T-helper 22 cell (primary cell): ENCODE measurements at places on chromosomes 5 and 9.

DNA sequence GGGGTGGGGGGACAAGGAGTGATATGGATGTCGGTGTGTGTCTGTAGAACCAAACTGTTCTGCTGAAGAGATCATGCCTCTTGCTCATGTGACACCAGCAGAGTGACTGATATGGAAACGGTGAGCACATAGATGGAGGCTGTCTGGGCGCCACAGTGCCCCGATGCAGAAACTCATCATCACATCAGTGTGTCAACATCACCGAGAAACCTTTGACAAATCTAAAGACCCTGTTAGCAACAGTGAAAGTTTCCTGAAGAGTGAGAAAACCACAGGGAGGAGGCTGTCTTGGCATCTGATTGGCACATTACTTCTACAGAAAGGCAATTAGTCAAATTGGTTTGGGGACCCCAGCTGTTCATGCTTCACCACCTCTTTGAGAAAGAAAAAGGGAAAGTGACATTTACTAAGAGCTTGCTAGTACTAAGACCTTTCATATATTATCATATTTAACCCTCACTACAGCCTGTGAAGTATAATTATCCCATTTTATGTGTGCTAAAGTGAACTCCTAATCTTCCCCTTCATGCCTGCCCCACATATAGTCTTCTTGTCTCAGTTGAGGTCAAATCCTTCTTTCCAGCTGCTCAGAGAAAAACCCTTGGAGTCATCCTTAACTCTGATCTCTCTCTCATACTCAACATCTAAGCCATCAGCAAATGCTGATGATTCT is 25.6 kb downstream of the CSF2 start:
- DNase-seq, result no peak

DNA sequence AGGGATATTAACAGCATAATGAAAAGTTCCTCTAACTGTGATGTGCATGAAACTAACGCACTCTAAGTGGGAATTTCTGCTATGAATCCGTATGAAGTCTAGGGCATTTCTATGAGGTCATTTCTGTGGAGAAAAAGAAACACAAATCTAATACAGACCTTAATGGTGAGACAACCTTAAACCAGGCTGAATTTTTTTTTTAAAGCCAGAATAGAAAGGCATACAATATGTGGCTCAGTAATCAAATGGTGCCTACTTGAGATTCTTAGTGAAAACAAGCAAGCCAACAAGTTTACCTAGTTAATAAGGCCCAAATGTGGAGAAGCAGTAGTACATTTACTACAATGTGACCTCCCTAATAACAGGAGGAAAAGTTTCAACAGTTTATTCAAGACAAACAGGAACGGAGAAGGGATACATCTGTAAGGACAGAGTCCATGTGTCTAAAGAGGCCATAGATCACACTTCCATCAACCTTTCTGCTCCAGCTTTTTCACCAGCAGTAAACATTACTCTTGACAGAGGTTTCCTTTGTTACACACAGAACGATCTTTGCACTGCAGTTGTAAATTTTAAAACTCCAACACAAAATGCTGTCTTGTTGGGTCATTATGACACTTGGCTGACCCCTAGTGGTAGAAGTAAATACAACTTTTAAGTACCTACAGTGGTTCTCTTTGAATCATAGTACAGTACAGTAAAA is 26.2 kb downstream of the CARNMT1 start:
- no peak for DNase-seq

GRCh38 chr5:485946-486491 is 38.2 kb downstream of the SLC9A3 start:
- DNase-seq, result no peak

GRCh38 chr5:122473138-122473843 is 161.3 kb downstream of the SNCAIP start:
- no peak for DNase-seq

DNA sequence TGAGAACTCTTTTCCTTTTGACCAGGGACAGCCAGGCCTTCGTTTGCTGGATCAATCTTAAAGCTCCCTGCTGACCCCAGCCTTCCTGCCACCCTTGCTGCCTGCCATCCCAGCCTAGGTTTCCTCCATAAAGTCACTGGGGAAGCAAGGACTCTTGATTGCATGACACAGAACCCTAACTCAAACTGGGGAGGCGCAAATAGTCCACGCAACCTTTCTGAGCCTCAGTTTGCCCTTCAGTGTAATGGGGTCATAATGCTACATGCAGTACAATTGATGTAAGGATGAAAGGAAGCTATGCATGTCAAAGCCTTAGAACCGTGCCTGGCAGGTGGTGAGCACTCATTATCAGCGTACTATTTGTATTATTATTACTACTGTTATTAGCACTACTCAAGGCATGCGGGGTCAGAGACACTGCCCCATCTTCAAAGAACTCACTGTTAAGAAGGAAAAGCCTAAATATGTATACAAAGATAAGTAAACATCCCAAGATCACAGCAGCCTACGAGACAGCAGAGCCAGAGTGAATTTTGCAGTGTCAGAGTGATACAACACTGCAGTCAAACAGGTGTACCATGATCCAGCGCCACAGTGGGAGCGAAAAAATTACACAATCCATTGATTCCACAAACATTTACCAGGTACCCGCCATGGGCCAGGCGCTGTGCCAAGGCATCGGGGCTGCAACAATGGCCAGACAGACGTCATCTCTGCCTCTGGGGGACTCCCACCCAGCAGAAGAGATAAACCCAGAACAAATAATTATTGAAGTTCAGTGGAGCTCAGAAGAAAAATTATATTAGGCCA is 16.9 kb upstream of the CPLX2 start:
- no peak for DNase-seq

DNA sequence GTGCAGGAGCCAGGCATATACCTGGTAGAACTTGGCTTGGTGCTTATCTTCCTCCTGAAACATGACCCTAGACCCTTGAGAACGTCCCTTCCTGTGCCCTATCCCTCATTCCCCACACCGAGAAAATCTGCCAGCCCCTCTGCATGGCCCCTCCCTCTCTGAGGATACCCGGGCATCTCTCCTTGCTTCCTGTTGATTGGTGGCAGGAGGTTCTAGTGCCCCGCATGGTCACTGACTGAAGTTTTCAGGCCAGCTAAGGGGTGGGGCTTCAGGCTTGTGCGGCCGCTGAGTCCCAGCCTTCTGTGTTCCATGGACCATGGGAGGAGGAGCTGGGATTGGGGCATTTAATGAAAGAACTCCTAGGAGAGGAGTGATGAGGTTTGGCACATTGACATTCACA is 22.8 kb downstream of the IGIP start:
- no peak for DNase-seq

GRCh38 chr9:69089082-69089481 is 53.5 kb downstream of the FXN start:
- DNase-seq, result no peak

- no peak for DNase-seq
Measured at GRCh38 chr5:146645342-146645741, 129.4 kb upstream of the GPR151 start.

DNA sequence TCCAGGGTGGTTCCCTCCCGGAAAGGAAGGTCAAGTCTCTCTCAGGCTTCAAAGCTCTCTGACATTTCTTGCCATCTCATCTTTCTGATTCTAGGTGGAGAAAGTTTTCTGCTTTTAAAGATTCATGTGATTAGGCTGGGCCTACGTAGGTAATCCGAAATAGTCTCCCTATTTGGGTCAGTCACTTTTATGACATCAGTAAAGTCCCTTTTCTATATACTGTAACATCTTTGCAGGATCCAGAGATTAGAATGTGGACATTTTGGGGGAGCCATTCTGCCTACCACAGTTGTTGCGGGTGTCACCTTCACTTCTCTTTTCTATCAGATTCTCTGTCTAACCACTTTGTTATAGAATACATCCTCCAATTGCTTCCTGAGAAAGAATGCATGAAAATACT is 1.9 kb upstream of the RNF180 start:
- DNase-seq, result no peak

GRCh38 chr5:173859408-173860159 is 28.6 kb upstream of the CPEB4 start:
- DNase-seq, result no peak

GRCh38 chr9:69036799-69037198 is 1.2 kb downstream of the FXN start:
- no peak for DNase-seq

GRCh38 chr9:132401824-132402223 is 4.8 kb downstream of the TTF1 start:
- DNase-seq, result no peak

DNA sequence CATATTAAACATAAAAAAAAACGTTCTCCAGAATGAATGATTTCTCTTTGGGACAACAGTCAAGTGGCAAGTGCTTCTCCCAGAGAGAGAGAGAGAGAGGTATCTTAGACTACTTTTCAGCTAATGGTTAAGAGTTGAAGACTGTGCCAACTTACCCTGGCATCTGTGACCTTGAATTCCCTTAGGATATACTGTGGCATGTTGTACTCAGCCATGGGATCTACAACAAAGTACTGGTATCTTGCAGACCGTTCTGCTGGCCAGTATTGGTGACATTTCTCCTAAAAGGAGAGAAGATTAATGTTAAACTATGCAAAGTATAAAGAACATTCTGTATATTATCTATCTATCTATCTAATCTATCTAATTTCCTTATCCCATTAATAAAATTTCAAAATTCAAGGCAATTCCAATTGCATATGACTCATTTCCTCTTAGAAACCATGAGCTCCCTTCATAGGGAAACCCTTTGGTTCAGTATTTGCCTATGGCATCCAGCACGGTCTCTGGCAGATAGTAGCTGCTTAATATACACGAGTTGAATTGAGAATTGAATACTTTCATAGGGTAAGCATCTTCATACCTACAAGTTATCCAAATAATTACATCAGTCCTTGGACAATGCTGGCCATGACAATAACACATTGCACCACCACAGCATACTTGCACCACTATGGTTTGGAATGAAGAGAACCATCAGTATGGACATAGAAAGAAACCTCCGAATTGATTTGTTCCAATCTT is 539.4 kb upstream of the DMAC1 start:
- no peak for DNase-seq

- DNase-seq, result no peak
Measured at GRCh38 chr5:6544561-6544935, 88.3 kb downstream of the NSUN2 start.

DNA sequence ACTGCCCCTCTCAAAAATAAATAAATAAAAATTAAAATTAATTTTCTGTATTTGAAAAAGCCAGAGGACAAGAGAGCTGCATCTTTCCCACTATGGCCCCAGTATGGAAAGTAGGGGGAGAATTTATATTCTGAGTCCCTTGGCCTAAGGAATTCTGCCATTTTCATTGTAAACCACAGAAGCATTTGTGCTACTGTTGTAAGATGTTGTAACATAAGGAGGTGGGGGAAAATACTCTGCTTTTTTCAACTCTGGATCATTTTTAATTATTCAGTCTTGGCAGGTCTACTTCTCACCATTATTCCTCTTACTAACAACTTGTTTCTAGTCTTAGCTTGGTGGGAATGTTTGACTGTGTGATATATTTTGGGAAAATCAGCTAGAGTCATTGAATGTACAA is 52.3 kb upstream of the APC start:
- no peak for DNase-seq

DNA sequence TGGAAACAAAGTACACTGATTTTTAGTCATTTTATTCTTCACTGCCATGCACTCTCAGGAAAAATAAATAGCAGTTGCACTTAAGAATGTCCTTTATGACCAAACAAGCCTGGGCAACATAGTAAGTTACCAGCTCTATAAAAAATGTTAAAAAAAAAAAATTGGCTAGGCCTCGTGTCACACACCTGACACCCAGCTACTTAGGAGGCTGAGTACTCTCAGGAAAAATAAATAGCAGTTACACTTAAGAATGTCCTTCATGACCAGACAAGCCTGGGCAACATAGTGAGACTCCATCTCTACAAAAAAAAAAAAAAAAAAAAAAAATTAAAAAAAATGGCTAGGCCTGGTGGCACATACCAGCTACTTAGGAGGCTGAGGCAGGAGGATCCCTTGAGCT is 304.6 kb downstream of the SLCO4C1 start:
- DNase-seq, result no peak

DNA sequence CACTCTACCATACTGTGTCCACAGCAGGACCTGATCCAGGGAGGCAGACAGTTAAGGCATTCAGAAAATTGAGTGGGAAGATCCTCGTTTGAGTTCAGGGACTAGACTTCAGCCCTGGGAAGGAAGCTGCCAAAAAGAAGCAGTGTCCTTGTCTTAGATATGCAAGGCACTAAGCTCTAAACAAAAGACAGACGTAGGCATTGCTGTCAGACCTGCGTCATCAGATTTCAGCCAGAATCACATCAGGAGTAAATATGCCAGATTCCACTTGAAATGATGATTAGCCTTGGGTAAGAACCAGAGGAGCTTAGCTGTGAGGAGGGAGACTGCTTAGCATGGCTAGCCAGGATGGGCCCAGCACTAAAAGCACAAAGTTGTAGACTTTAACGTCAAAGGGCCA is 56.7 kb downstream of the MAMDC2 start:
- DNase-seq, result no peak

- DNase-seq, result no peak
Measured at GRCh38 chr5:96584712-96585111, 77.5 kb upstream of the CAST start.

DNA sequence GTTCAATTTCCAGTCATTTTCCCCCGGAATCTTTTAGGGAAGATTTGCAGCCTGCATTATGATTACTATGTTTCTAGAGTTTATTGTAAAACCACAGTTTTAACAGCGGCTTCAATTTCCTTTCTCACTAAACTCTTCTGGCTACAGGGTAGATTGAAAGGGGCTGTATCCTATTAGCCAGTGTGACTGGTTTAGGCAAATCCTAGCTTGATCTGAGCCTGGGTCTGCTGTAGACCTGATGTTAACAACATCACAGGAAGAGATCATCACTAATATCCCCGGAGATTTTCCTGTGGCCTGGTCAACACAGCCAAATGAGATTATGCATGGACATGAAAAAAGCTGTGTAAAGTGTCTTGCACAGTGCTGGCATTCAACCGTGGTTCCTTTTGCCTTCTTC is 33.4 kb downstream of the STOM start:
- no peak for DNase-seq

GRCh38 chr5:148687427-148687826 is 33.1 kb upstream of the HTR4 start:
- no peak for DNase-seq

- DNase-seq, result no peak
Measured at GRCh38 chr5:170021506-170021905, 41.2 kb upstream of the INSYN2B start.

- no peak for DNase-seq
Measured at GRCh38 chr5:34533582-34534522, 122.3 kb upstream of the RAI14 start.

GRCh38 chr5:180803181-180804128 is 849 bp upstream of the MGAT1 start:
- peak; percentile 78 for DNase-seq
